ENCODE measurements at places on chromosomes 12 and 14.

DNA sequence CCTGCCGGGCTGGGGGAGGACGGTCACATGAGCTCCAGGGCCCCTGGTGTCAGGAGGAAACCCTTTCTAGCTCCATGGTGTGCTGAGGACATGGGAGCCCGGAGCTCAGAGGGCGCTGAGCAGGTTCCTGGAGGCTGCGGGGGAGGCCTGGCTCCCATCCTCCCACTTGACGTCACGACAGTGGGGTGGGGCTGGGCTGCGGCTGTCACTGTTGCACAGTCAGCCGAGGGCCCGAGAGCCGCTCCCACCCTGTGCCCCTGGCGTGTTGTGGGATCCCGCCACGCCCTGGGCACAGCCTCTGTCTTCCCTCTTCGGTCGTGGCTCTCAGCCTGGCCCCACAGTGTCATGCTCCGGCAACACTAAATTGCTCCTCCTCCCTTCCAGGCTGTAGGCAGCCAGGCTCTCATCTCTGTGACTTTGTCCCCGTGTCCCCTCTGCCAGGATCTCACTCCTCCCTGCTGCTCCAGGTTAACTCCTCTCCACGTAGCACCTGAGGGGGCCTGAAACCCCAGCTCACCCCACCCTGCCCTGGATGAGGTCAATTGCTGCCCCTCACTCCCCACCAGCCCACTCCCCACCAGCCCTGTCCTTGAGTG lies 33.0 kb downstream of the BEGAIN start:
- no peak for DNase-seq

DNA sequence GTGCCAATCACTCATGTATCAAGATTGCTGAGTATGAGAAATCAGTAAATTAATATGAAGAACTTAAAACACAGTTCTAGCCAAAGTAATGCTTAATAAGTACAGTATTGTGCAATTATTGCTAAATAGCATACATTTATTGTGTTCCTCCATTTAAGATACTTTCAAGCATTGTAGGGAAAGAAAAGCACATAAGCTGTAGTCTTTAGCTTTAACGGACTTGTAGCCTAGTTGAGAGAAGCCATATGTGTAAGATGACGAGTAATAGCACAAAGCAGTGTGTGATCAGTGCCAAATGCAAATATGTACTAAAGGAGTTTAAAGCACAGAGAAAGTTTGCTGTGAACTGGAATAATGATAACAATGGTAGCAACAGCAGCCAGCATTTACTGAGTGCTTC lies 38.1 kb downstream of the ETV6 start:
- no peak for DNase-seq

- no peak for DNase-seq
These were observed 111.9 kb downstream of the STAB2 start for GRCh38 chr12:103698752-103699560.

DNA sequence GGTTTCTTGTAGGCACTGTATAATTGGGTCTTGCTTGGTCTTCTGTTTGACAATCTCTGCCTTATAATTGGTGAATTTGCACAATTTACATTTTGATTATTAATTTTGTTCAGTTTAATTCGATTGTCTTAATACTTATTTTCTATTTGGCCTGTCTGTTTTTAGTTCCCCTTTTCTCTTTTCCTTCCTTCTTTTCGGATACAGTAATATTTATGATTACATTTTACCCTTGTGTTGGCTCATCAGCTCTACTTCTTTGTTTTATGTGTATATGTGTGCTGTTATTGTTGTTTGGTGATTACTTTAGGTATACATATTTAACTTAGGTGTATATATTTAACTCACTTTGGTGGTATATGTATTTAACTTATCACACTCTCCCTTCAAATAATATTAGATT lies 12.8 kb upstream of the BEGAIN start:
- DNase-seq: no peak

DNA sequence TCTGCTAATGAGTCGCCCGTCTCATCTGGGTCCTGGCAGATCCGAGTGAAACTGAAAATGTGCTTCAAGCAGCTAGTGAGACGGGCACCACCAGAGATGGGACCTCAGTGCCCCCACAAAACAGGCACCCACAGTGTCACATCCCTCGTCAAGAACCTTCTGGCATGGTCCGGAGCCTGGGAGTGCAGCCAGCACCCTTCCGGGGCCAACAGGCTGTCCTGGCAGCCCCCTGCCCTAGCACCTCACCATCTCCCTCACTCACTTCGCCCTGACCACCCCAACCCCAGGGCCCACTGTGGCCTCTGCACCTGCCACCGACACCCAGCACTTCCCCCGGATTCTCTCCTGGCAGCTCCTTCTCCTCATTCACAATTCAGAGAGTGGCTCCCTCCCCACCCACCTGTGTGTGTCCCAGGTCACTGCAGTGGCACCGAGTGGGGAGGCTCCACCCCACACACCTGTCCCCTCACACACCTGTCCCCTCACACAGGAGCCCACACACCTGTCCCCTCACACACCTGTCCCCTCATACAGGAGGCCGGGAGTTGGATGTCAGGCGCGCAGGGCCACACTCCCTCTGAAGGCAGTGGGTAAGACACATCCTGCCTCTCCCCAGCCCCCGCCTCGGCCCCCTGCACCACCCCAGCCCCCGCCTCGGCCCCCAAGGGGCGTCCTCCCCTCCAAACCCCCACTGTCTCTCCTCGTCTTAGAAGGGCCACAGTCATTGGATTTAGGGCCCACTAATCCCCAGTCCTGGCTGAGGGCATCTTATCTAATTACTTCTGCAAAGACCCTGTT lies 7.9 kb downstream of the GALNT9 start:
- no peak for DNase-seq

GRCh38 chr12:27009881-27010301 lies 4.3 kb downstream of the TM7SF3 start:
- DNase-seq: no peak

DNA sequence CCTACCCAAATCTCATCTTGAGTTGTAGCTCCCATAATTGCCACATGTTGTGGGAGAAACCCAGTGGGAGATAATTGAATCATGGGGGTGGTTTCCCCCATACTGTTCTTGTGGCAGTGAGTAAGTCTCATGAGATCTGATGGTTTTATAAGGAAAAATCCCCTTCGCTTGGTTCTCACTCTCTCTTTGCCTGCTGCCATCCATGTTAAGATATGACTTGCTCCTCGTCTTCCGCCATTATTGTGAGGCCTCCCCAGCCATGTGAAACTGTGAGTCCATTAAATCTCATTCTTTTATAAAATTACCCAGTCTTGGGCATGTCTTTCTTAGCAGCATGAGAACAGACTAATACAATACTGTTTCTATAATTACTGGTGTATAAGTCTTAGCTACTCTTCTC lies 6.5 kb upstream of the BCAT1 start:
- no peak for DNase-seq

GRCh38 chr14:101851736-101852405 lies 90.4 kb downstream of the PPP2R5C start:
- no peak for DNase-seq
